Activated CD4-positive, alpha-beta T cell treated with anti-CD3 and anti-CD28 coated beads, Interleukin-2, Interleukin-6, amounts not matched to agents 100 ng/mL and 50 ng/mL, durations not matched to agents 16 hours and 8 hours (primary cell): ENCODE measurements at places on chromosomes 5 and 9.
A peak's percentile ranks its signal among the peaks of the same experiment; 100 is the strongest.

DNA sequence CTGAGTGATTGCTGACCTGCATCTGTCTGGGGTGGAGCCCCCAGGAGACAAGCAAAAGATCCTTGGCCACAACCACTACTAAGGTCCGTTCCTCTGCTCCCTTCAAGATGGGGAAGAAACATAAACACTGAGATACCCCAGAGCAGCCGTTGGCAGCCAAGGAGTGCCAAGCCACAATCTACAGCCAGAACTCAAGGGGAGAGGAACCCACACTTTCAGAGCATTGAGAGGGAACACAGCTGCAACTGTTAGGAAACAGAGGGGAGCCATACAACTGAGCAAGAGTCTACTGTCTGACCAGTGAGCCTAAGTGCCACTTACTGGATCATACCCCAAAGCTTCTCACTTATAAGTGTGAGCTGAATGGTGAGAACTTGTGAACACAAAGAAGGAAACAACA, 44.6 kb upstream of the ADRB2 start:
- DNase-seq: no peak

DNA sequence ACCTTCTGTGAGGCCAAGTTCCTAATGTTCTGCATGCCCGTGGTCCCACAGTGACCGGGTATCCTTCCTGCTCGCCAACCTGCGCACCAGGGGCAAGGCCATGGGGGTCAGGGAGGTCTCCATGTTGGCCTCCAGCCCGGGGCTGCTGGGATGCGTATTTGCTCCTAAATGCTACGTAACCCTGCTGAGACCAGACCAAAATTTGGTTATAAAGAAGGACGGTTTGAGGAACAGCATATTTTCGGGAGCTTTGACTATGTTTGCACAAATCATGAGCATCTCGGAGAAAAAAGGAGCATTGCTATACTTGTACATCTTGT, 35.7 kb upstream of the CLK4 start:
- DNase-seq: no peak

DNA sequence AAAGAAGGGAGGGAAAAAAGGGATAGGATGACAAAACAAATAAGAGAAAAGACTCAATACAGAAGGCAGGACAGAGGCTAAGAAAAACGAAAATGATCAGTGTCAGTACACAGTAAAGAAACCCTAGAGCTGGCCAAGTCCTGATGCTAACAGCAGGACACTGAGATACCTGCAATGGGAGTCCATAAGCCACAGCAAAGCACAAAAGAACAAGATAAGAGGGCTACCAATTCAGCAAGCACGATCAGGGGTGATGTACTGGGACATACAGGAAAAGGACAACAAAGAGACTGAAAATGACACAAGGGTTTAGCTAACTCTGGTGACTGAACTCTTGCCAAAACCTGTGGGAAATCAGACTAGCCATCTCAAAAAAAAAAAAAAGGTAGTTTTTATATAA, 1072.6 kb upstream of the COX7C start:
- DNase-seq: no peak

- no peak for DNase-seq
Observed at GRCh38 chr5:74196233-74196632, 444.3 kb downstream of the ENC1 start.

GRCh38 chr5:1324719-1325190, 20.1 kb downstream of the CLPTM1L start:
- no peak for DNase-seq

DNA sequence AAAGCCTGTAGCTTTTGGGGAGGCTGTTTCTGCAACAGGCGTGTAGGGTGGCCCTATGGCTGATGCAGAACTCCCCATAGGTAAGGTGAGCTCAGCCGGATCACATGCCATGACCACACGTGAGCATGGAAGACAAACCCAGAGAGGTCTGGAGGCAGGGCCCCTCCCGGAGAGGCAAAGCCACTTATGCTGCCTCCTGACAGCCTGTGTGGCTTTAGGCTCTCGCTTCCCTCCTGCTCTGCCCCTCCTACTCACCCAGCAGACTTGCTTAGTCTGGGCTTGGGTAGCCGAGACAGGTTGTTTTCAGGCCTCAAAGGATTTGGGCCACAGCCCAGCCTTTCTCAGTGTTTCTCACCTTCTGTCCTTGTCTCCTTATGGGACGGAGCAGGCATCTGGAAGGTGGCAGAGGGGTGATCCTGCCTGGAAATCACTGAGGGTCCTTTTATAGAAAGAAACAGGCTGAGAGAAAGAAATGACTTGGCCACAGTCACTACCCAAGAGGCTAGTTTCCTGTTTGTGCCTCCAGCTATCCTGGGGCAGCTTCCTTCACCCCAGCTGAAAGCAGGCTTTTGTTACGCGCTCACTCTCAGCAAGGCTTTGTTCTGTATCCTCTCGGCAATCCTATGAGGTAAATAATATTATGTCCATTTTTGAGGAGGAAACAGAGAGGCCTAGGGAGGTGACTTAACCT, 89.9 kb downstream of the DAB2IP start:
- peak; percentile 13 for DNase-seq

GRCh38 chr5:173570321-173571090, 45.9 kb downstream of the BOD1 start:
- no peak for DNase-seq

GRCh38 chr9:130171226-130172148, 717 bp upstream of the NCS1 start:
- DNase-seq: no peak

DNA sequence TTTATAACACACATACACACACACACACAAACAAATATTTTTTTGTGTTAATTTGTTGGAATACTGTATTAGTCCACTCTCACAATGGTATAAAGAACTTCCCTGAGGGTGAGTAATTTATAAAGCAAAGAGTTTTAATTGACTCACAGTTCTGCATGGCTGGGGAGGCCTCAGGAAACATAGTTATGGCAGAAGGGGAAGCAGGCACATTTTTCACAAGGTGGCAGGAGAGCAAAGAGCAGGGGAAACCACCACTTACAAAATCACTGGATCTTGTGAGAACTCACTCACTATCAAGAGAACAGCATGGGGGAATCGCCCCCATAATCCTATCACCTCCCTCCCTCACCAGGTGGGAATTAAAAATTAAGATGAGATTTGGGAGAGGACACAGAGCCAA, 205.4 kb upstream of the PTPRD start:
- no peak for DNase-seq
